CD4-positive, alpha-beta T cell (primary cell): ENCODE measurements at places on chromosomes 13 and 19. TPM values are rescaled to one million over a fixed set of nuclear protein-coding genes. Genes with fewer than 3 reads are reported as not detected.

CAMSAP3 gene
- 0.16 TPM for total RNA-seq

SERPINE3 gene
- not detected for total RNA-seq

FAM216B gene
- total RNA-seq: not detected

NALCN gene
- not detected for total RNA-seq

FOXA3 gene
- total RNA-seq: not detected

KLHL1 gene
- total RNA-seq: not detected

GFY gene
- not detected for total RNA-seq

CCNA1 gene
- total RNA-seq: not detected

SCGB2B2 gene
- 0.30 TPM for total RNA-seq

VAV1 gene
- 70.1 TPM for total RNA-seq

SIGLEC5 gene
- total RNA-seq: not detected

EXOC3L2 gene
- not detected for total RNA-seq

ZNF20 gene
- 1.0 TPM for total RNA-seq

CGB2 gene
- total RNA-seq: not detected

MAP2K2 gene
- 72.7 TPM for total RNA-seq

ZNF836 gene
- total RNA-seq: 26.2 TPM

CEACAM3 gene
- not detected for total RNA-seq

DKKL1 gene
- total RNA-seq: not detected

ZNF579 gene
- 6.7 TPM for total RNA-seq

EPS8L1 gene
- total RNA-seq: 2.2 TPM

ADM5 gene
- 2.1 TPM for total RNA-seq

ZFP14 gene
- total RNA-seq: 4.4 TPM

B3GNT8 gene
- 1.2 TPM for total RNA-seq

KLK2 gene
- not detected for total RNA-seq
